Cerebellar nuclear complex (tissue), 1 donor: ENCODE measurements at places on chromosomes 16 and 17.

- DNase-seq = no peak
Observed at GRCh38 chr16:4626396-4626795, 1.8 kb downstream of the MGRN1 start.

GRCh38 chr16:27317320-27317719 is 3.5 kb downstream of the IL4R start:
- no peak for DNase-seq

- no peak for DNase-seq
Observed at GRCh38 chr17:27585153-27585681, 45.8 kb upstream of the LGALS9 start.

GRCh38 chr17:66836063-66837005 is 1.4 kb downstream of the CACNG5 start:
- DNase-seq = no peak

- DNase-seq = no peak
Observed at GRCh38 chr17:41579484-41580243, 7.0 kb downstream of the KRT14 start.

DNA sequence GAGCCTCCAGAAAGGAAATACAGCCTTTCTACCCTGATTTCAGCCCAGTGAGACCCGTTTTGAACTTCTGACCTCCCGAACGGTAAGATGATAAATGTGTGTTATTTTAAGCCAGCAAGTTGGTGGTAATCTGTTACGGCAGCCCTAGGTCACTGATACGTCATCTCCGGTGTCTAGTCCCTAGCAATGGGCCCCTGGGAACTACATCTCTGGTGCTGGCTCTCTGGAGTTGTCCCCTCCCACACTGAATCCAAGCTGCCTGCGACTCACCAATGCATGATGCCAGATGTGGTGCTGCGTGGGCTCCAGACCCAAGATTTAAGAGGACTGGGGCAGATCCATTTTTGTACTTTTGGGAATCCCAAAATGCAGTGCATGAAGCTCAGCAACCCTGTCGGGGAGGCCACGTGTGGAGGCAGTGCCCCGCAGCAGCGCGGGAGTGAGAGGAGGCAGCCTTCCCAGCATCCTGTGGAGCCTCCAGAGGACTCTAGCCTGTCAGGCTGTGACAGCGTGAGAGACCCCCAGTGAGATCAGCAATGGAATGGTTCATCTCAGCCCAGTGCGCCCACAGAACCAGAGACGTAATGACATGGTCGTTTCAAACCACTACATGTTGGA is 43.6 kb upstream of the USP7 start:
- DNase-seq = no peak

GRCh38 chr16:23724096-23724784 is 11.2 kb upstream of the ERN2 start:
- no peak for DNase-seq
